ENCODE measurements at places on chromosomes 3 and 15. TPM values are rescaled to one million over a fixed set of nuclear protein-coding genes. Genes with fewer than 3 reads are reported as not detected.

Gene SCN11A
- not detected for total RNA-seq

Gene ZPLD1
- total RNA-seq, result not detected

Gene RNF123
- 11.6 TPM for total RNA-seq

Gene ROPN1B
- total RNA-seq, result not detected

Gene NT5DC2
- total RNA-seq, result 86.6 TPM

Gene PLSCR2
- total RNA-seq, result not detected

Gene NOX5
- 0.13 TPM for total RNA-seq

Gene HERC2
- 47.5 TPM for total RNA-seq

Gene MAGI1
- total RNA-seq, result 4.0 TPM

Gene PDZRN3
- not detected for total RNA-seq

Gene TTC21A
- total RNA-seq, result 1.9 TPM

Gene RASGRP1
- total RNA-seq, result 0.24 TPM

Gene GOLGA6B
- total RNA-seq, result 0.06 TPM

Gene SLC15A2
- 0.33 TPM for total RNA-seq

Gene ETFA
- total RNA-seq, result 260 TPM

Gene ISLR2
- 0.18 TPM for total RNA-seq

Gene UBE2E2
- 49.5 TPM for total RNA-seq

Gene GNAT1
- not detected for total RNA-seq

Gene BUB1B
- total RNA-seq, result 25.8 TPM

Gene IL16
- not detected for total RNA-seq

Gene REC114
- total RNA-seq, result not detected

Gene TMCC1
- total RNA-seq, result 11.0 TPM

Gene CNTN3
- total RNA-seq, result not detected

Gene PDCD10
- 59.2 TPM for total RNA-seq

Gene DPPA2
- not detected for total RNA-seq

Gene TJP1
- 98.1 TPM for total RNA-seq

Gene PP2D1
- not detected for total RNA-seq

Gene DAPK2
- total RNA-seq, result 4.7 TPM

Gene KLHL6
- total RNA-seq, result not detected

Data from A549 treated with Hydrocortisone at 1 μM for 4 hours (cell line).